ENCODE measurements at places on chromosomes 5 and 9.

DNA sequence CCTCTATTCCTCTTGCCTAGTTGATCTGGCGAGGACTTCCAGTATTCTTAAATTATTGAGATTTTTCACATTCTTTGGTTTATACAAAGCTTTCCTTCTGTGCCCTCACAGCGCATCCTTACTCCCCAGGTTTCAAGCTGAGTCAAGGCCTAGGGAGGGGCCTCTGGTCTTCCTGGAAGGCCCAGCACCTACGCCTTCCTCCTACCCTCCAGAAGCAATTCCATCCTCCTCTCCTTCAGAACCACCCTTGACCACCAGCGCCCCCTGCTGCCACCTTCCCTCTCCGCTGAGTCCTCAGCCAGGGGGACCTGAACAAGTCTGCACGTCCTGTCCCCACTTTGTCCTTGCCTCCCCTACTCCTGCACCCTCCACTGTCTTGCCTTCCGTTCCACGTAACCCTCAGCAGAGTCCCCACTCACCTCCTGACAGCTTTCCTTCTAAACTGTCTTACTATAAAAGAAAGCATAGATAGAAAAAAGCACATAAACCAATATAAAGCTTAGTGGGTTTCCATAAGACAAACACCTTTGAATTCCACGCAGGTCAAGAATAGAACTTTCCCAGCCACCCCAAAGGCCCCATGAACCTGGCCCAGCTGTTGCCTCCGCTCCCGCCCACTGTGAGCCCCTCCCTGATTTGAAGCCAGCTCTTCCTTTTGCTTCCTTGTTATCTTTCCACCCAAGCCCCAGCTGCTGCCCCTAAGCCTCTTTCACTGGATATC is 63.0 kb upstream of the CTSL start:
- DNase-seq = peak; percentile 20

DNA sequence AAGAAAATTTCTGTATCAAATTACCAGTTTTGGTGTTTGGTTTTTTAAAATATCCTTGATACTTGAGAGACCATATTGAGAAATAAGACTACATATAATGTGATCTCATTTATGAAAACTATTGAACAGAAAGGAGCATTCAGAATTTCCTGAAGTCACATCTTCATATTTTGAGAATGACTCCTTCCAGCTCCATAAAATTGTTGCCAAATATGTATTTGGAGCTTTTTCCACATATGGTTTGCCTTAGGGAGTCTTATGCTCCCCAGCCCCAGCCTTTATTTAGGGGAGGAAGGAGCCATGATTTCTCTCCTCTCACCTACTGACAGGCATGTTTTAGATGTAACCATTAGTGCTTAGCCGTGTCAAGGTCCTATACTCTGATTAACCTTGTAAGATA is 51.1 kb downstream of the GCNT1 start:
- DNase-seq = no peak

GRCh38 chr9:32706725-32707100 is 71.2 kb upstream of the TAF1L start:
- no peak for DNase-seq

GRCh38 chr9:94014920-94015319 is 59.8 kb upstream of the BARX1 start:
- no peak for DNase-seq

GRCh38 chr9:133737774-133738639 is at the start of gene SARDH:
SARDH (minus strand) TSS chr9:133738352; CDS start chr9:133734173, 4,179 bp downstream.
- no peak for DNase-seq

- no peak for DNase-seq
These were observed 288.9 kb downstream of the RAB3C start for GRCh38 chr5:58871648-58872242.

GRCh38 chr5:133128066-133128465 is 76.3 kb downstream of the HSPA4 start:
- DNase-seq = no peak

GRCh38 chr5:157603333-157604190 is 28.0 kb upstream of the ADAM19 start:
- DNase-seq = peak; percentile 60

DNA sequence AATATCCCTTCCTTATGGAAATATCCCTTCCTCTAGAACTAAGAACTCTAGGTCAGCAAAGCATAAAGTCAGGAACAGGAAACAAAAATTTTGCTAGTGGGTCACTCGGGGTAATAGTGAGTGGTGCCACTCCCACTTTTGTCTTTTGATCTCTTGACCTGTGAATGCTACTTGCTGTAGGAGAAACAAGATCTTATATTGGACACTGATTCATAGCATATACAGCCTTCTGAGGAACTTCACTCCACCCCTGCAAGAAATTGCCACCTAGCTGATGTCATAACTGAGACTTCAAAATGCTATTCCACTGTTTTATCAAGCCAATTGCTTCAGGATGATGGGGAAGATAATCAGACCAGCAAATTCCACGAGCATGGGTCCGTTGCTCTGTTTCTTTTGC is 53.3 kb upstream of the PRSS3 start:
- DNase-seq = no peak

GRCh38 chr9:125649826-125650225 is 57.2 kb downstream of the MAPKAP1 start:
- no peak for DNase-seq

DNA sequence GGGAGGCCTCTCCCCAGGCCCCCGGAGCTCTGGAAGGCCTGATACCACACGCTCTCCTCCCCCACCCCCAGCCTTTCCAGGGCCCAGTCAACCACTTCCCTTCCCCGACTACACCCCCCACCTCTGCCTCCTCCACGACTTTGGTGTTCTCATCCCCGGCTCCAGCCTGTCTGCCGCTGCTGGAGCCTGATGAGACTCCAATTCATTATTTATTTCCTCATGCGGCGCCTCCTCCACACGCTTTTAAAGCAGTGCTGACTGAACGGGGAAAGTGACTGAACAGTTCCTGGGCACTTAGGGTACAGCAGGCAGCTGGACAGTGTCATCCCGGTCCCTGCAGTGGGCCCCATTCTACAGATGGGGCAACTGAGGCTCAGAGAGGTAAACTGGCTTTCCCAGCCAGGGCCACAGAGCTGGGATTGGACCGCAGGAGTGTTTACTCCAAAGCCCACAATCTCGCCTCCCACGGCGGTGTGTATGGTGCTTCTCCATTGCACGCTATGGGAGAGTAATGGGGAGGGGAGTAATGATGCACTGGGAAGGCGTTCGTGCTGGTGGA is 15.9 kb upstream of the RPL26L1 start:
- peak; percentile 70 for DNase-seq

DNA sequence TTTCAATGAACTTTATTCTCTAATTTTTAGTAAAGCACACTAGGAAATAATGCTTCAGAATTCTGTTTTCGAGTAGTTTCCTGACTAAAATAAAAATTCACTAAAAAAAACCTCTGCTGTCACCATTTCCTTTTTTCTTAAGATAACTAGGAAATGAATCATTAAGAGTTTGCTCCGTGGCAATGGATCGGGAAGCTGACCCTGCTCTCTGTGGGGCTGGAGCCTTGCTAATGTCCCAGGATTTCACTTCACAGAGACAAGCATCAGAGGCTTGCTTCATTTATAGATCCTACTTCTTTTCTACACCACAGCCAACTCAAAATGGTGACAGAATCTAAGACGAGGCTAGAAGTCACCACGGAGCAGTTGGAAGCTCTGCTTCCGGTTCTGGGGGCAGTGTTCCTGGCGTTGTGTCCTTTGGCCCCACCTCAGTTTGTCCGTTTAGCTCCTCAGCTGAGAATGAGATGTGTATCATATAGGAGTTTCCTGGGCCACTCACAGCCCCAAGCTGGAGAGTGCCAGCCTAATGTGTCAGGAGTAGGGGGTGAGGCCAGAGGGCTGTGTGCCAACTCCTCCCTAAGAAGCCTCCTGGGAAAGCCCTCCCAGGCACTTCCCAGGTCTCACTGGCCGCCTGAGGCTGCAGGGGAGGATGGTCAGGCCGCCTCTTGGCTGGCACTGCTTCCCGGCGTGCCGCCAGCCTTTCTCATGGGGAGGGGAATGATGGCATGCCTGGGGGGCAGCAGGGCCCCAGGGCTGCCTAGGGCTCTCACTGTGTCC is 19.6 kb downstream of the TENT4A start:
- peak; percentile 41 for DNase-seq

DNA sequence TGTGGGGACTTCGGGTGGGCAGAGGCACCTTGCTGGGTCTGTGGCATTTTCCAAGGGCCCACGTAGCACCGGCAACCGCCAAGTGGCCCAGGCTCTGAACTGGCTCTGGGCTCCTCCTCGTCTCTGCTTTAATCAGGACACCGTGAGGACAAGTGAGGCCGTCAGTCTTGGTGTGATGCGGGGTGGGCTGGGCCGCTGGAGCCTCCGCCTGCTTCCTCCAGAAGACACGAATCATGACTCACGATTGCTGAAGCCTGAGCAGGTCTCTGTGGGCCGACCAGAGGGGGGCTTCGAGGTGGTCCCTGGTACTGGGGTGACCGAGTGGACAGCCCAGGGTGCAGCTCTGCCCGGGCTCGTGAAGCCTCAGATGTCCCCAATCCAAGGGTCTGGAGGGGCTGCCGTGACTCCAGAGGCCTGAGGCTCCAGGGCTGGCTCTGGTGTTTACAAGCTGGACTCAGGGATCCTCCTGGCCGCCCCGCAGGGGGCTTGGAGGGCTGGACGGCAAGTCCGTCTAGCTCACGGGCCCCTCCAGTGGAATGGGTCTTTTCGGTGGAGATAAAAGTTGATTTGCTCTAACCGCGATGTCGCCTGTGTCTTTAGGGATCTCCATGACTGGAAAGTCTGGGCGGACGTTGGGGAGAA is 5.8 kb downstream of the DPP7 start:
- DNase-seq = no peak

DNA sequence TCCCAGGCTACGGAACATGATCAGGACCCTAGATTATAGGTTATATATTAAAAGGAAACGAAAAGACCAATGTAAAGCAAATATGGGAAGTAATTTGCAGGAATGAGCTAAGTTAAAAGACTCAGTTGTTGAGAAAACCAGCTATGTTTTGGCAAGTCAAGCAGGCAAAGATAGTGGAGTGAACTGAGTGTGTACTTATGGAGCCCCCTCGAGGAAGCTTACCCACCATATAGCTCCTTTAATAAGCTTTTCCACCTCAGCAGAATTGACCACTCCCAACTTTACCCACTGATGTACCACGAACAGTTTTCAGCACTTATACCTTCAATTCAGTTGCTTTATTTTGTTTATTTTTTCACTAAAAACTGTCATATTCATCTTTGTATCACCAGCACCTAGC is 57.3 kb upstream of the PJA2 start:
- no peak for DNase-seq

- DNase-seq = no peak
These were observed 63.7 kb upstream of the PAM start for GRCh38 chr5:102691434-102691833.

- DNase-seq = no peak
These were observed 21.0 kb upstream of the UBLCP1 start for GRCh38 chr5:159241946-159242552.

Measured in amniotic stem cell (primary cell).